CD4-positive, alpha-beta T cell treated with Interleukin-17A for 1 hour (primary cell): ENCODE measurements at places on chromosomes 3 and 15.

- no peak for DNase-seq
These were observed 48.5 kb upstream of the PARL start for GRCh38 chr3:183933160-183933559.

- no peak for DNase-seq
These were observed 21.0 kb downstream of the TMEM158 start for GRCh38 chr3:45205126-45205525.

DNA sequence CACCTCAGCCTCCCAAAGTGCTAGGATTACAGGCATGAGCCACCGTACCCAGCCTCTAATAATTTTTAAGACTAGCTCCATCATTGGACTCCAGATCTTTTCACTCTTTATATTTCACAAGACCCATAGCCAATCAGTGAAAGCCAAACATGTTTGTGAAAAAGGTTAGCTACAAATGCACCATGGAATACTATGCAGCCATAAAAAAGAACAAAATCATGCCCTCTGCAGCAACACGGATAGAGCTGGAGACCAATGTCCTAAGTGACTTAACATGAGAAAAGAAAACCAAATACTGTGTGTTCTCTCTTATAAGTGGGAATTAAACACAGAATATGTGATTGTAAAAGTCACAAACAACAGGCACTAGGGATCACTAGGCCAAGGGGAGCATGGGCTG is 3.2 kb downstream of the SCAPER start:
- DNase-seq, result no peak

DNA sequence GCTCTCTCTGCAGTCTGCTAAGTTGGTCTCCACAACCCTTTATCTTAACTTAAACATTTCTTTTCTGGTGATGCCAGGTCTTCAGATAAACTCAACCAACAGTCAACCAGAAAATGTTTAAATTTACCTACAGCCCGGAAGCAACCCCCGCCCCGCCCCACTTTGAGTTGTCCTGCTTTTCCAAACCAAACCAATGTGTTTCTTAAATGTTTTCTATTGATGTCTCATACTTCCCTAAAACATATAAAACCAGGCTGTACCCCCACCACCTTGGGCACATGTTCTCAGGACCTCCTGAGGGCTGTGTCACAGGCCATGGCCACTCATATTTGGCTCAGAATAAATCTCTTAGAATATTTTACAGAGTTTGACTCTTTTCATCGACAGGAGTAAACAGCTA is 13.2 kb upstream of the GPR160 start:
- DNase-seq, result no peak

DNA sequence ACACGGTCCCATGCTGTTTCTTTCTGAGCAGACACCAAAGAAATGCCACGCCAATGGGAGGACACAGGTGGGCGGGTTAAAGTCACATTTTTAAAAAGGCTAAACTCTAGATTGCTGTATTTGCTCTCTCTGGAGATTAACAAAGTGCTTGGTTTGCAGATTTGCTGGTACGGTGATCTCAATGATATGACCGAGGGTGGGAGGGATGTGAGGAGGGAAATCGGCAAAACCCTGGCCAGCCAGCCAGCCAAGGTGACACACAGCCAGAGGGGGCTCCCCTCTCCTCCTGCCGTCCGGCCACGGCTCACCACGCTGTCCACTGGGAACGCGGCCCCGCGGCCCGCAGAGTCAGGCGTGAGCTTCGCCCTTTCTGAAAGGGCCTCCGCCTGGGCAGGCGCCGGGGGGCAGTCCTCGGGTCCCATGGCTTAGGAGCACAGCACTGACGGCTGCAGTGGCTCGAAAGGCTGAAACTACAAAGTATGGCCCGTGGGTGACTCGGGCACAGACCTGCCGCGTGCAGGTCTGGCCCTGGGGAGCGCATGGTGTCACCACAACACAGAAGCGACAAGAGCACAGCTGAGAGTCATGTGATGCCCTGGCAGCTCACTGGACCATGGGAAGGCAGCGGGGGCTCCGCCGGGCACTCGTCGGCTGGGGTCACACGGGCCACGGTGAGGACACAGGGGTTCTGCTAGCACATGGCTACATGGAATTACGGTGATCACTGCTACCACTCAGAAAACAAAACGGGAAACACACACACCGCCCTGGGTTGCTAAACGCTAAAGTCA is 57.8 kb upstream of the RPL32 start:
- DNase-seq, result no peak

DNA sequence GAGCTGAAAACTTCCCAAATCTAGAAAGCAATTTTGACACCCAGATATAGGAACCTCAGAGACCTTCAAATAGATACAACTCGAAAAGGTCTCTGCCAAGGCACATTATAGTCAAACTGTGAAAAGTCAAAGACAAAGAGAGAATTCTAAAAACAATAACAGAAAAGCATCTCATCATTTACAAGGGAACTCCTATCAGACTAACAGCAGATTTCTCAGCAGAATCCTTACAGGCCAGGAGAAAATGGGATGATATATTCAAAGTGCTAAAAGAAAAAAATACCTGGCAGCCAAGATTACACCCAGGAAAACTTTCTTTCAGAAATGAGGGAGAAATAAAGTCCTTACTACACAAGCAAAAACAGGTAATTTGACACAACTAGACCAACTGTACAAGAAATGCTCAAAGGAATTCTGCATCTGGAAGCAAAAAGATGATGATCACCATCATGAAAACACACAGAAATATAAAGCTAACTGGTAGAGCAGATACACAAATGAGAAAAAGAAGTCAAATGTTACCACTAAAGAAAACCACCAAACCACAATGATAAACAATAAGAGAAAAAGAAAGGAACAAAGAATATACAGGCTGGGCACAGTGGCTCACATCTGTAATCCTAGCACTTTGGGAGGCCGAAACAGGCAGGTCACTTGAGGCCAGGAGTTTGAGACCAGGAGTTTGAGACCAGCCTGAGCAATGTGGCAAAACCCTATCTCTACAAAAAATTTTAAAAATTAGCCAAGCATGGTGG is 50.4 kb downstream of the ADAM10 start:
- no peak for DNase-seq
